ENCODE measurements at places on chromosomes 2 and 18.

DNA sequence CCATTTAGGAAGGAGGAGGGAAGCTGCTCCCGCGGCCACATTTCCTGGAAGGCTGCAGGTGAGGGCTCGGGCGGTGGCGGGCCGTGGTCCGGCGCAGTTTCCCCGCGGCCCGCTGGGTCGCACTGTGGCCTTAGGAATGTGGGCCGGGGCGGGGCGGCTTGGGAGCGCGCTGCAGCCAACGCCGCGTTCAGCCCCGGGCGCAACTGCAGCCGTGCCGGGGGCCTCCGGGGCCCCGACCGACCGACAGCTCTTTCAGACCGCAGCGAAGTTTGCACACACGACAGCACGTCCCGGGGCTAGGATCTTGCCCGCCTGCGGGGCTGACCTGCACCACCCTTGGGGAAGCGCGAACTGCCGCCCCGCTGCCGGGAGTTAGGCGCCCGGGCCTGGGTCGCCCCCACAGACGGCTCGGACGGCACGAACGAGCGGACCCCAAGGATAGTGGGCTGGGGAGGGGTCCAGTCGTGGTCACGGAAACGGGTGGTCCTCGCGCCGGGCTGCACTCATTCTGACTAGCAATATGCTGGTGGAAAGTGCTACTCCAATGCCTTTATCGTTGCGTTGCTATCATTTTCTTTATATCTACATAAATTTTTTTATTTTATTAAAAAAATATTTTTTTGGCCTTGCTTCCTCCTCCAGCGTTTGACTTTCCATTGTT is 69.9 kb upstream of the DLX2 start:
- DNase-seq, result peak; percentile 37

GRCh38 chr2:27372937-27373336 is 2.5 kb downstream of the SNX17 start:
- no peak for DNase-seq

DNA sequence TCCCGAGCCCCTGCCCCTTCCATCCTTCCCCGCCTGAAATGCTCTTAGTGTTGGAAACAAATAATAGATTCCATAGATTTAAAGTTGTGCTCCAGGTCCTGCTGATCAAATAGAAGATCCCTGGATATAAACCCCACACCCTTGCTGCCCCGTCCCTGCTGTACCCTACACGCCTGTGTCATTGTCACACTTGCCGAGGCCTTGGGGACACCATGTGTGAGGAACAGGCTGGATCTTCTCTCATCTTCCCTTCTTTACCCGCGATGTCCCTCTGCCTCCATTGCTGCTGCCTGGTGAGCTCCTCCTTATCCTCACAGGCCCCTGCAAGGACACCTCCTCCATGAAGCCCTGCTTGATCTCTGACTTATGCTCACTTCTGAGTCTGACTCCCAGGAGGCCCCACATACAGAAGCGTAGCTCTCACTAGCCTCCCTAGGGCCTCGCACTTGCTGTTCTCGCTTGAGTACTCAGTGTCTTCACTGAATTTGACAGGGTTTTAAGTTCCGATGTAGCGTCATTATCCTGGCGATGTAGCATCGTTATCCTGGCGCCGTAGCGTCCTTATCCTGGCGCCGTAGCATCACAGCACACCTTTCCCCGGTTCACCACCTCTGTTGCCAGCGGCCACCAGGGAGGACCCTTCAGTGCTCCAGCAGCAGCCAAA is 221.9 kb downstream of the NDUFA10 start:
- no peak for DNase-seq

DNA sequence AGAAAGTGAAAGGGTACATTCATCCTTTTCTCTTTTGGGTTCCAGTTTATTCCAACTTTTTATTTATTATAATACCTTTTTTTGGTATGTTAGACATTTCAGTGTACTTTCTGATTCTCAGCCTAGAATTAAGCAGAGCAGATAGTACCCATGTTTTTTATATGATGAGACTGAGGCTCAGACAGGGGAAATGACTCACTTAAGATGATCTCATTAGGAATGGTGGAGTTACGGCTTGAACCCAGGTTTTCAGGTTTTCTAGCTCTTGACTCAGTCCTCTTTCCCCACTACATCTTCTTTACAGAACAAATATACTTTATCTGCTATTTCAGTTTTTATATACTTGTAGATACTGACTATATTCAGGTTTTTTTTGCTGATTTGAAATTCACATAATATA is 51.7 kb upstream of the OTX1 start:
- DNase-seq, result no peak

- DNase-seq, result no peak
These were observed 47.7 kb downstream of the RAB10 start for GRCh38 chr2:26081556-26081955.

DNA sequence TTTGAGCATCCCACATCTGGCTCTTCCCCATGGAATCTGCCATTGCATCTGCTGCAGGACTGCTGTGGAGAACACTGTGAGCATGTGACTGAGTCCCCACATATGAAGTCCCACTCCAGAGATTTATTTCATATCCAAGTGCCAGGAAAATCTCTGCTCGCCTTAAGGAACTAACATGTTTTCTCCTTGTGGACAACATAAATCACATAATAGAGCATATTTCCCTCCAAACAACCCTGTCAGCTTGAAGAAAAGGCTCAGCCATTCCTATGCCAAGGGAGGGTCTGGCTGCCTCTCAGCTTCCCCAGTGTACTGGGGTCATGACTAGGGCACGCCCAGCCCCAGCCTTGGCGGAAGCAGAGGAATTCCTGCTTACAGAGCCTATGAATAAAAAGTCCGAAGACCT is 193.7 kb downstream of the DNER start:
- no peak for DNase-seq

- DNase-seq, result no peak
These were observed 145.7 kb downstream of the CERS6 start for GRCh38 chr2:168601741-168602140.

GRCh38 chr2:109139865-109140396 is 10.9 kb downstream of the SH3RF3 start:
- no peak for DNase-seq

GRCh38 chr2:233822101-233822771 is 32.1 kb downstream of the HJURP start:
- DNase-seq, result no peak

GRCh38 chr2:19607400-19607799 is 249.0 kb upstream of the OSR1 start:
- no peak for DNase-seq

DNA sequence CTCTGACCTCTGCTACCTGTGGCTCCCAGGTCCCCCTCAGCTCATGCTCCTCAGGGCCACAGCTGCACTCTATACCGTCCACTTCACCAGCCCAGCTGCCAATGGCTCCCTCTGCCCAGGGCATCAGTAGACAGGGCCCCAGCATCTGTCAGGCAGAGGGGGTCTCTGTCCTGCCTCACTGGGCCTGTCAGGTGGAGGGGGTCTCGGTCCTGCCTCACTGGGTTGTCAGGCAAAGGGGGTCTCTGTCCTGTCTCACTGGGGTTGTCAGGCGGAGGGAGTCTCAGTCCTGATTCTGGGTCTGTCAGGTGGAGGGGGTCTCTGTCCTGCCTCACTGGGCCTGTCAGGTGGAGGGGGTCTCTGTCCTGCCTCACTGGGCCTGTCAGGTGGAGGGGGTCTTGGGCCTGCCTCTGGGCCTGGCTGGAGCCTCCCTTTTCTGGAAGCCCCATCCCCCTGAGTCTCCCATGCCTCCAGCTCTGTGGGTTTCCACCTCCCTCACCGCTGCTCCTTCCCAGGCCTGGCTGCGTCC is 19.9 kb downstream of the SNORC start:
- DNase-seq, result no peak

DNA sequence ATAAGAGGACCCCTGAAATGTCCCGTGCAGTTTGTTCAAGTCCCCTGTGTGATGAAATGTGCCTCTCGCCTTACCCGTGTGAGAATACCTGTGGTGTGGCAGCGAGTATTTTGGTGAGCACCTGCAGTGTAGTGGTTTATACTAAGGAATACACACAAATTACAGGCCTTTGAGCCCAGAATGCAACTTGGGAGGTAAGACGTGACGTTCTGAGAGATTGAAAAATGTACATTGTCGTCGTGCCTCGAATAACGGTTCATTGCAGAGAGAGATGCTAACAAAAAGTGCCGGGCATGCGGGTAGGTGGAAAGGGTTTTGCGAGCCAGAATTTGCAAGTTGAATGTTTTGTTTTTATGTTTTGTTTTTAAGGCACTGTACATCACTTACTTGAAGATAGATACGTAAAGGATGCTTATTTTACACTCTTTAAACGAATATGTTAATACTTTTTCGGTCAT is 867 bp downstream of the RBBP8 start:
- DNase-seq, result no peak

DNA sequence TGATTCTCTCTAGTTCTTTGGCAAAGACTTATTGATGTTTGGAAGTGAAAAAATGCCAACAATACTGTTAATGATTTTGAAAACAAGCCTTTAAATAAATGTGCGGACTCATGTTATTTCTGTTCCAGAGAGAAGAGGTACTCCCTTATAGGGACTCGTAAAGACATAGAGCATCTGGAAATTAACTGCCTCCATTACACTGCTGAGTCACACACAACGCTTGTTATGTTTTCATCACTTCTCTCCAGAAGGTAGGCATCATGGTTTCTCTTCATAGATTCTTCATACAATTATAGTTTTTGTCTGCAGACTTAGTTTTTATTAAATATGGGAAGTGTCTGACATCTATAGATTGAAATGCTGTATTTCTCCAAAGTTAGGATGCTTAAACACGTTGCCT is 302.5 kb upstream of the EPC2 start:
- DNase-seq, result no peak

DNA sequence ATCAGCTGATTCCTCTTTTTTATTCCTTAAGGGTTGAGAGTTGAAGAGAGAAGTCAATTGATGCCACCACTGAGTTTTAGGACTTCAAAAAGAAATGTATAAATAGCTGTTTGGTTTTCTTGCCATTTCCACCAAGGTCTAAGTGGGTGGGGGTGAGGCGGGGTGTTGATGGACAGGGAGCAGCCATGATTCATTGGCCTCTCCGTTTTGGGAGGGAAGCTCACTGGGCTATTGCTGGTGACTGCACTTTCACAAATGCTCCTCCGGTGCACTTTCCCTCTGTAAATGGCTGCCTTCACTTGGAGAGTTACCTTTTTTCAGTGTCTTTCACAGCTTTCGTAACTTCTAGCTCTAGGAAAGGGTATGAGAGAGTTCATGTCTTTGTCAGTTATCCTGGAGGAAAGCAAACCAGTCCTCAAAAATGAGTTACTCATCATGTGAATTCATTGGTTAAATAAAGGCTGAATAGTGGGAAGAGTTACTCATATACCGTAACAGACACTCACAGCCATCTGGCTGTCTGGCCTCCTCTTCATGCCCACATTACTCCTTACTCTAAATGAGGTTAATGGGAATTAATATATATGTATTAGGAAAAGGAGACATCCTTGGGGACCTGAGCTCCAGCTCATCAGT is 17.4 kb upstream of the CTAGE1 start:
- DNase-seq, result no peak

DNA sequence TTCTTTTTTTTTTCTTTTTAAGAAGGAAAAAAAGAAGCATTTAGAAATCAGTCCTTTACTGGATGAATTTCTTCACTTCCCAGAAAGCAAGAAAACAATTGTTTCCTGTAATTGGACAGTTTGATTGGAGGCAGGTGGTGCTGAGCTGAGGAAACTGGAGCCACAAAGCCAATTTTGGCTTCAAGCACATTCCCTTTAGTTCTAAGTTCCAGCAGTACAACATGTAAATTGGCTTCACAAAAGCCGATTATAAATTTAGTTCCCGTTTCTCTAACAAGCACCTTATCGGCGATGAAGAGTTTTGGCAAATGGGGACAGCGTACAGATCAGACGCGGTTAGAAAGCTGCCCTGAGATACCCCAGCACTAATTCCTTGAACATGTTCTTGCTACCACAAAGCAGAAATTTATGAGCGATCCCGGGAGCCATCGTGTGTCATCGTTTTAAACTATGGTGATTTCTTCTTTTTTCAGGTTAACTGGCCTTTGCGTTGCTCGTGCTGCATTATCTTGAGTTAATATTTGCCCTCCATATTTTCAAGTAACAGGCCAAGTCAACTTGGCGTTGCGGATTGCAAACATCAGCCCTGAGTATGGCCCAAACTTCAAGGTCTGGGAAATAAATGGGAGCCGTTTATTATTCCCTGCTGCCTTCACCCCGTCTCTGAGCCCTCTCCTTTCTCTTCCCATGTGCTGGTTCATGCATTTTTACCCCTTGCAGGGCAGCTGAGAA is 190.4 kb upstream of the ID2 start:
- no peak for DNase-seq
